Thoracic aorta (tissue), 2 donors: ENCODE measurements at places on chromosomes 1 and 21.

DNA sequence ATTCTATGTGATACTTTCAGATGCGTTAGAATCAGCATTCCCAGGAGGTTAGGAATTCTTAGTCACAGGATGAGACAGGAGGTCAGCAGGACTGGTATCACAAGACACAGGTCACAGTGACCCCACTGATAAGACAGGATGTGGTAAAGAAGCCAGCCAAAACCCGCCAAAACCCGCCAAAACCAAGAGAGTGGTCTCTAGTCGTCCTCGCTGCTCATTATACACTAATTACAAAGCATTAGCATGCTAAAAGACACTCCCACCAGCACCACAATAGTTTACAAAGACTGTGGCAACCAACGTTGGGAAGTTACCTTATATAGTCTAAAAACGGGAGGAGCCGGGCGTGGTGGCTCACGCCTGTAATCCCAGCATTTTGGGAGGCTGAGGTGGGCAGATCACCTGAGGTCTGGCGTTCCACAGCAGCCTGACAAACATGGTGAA, 13.9 kb upstream of the ACTA1 start:
- no peak for DNase-seq

DNA sequence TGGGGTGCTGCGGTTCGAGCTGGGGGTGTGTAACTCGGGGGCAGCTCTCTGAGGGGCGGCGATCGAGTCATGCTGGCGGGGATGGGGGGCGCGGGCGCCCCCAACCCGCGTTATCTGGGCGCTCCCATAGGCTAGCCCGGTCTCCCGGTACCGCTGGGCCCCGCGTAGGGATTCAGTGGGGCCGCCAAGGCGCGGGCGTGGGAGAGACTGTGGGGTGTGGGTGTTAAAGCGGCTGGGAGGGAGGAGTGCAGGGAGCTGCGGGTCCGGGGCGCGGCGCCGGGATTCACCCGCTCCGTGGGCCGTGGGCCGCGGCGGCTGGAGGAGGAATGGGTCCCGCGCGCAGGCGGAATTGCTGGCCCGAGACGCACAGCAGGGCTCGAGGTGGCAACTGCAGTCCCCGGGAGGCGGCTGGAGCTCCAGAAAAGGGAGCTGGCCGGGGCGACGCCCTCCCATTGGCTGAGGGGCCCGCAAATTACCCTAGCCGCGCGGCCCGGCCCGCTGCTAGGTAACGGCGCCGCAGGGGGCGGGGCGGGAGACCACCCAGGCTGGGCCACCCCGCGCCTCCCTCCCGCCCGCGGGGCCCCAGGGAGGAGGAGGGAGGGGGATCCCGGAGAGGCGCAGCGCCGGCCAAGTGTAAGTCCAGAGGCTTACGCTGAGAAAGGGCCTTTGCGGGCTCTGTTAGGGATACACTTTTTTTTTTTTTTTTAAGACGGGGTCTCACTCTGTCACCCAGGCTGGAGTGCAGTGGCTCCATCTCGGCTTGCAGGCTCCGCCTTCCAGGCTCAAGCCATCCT, at the start of gene PTCH2:
Gene PTCH2 (minus strand): TSS at position 392 of the 794 bp plus-strand sequence. CDS start 321 bp downstream, at position 71.
- DNase-seq: no peak

DNA sequence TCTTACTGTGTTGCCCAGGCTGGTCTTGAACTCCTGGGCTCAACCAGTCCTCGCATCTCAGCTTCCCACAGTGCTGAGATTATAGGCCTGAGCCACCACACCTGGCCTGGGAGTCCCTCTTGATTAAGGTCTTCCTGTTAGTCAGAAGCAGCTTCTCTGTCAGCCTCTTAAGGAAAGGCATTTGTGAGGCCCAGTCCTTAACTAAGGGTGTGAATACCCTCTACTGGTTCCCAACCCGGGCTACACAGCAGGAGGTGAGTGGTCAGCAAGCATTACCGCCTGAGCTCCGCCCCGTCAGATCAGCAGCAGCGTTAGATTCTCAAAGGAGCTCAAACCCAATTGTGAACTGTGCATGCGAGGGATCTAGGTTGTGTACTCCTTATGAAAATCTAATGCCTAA, 117.2 kb downstream of the DYRK1A start:
- DNase-seq: no peak

DNA sequence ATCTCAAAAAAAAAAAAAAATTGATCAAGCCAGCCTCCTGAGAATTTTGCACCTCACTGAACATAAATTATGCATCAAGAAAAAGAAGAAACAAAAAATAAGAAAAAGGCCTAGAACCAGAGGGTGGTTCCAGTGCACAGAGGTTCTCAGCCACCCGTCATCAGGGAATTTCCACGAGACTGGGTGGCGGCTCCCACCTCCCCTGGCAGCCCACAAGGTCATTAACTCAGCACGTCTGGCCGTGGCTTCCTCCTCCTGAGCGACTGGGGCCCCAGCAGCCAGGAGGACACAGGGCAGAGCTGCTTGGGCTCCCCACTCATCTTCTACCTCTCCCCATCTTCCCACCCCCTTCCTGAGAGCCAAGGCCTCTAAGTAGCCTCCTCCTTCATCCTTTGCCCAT, 15.7 kb upstream of the TMEM51 start:
- no peak for DNase-seq

DNA sequence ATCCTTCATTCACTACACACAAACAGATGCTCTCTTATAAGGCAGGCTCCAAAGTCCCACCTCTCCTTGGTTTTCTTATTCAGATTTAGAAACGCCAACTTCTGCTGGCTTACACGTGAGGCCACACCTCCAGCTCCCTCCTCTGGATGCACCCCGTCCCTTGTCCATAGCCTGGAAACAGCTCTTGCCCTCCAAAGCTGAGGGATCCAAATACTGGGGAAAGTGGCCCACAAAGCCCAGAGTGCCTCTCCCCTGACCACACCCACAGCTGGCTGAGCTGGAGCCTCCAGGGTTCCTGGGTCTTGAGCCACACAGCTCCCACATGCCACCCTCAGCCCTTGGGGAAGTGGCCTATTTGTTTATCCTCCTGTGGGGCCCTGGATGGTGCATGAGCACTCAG, 4.5 kb downstream of the LAD1 start:
- no peak for DNase-seq

- no peak for DNase-seq
These were observed 98.2 kb upstream of the ZNHIT6 start for GRCh38 chr1:85806236-85806965.

GRCh38 chr21:15063081-15063813, 1.6 kb downstream of the NRIP1 start:
- no peak for DNase-seq

GRCh38 chr1:81834921-81835698, 34.4 kb downstream of the ADGRL2 start:
- no peak for DNase-seq

DNA sequence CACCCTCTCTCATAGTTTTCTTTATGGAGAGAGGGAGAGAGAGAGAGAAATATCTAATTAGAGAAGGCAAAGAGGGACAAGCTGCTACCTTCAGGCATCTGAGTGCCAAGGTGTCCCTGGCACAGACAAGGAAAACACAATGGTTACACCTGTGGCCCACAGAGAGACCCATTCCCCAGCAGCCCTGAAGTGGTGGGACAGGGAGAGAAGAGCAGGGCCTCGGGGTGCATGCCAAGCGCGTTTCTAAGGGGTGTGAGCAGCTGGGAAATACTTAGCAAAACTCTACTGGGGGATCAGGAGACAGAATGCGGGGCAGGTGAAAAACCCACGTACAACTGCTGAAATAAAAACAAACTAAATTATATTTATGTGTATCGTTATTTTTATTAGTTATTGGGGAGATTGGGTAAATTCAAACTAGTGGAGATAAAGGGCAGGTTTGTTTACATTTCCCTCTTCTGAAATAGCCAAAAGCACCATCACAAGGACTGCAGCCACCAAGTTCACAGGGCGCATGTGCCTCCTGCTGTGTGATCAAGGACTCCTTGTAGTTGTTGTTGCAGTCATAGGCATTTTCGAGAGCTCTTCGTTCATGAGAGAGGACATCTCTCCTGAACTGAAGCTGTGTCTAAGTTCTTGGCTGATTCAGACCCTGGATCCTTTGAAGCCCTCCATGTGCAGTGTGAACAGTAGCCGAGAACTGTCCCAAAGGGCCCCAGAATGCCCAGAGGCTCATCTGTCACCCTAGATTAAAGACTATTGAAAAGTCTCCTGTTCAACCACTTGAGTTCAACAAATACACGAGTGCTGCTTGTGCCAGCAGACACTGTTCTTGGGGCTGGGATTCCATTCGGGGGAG, 737 bp upstream of the SERPINC1 start:
- DNase-seq: no peak

- DNase-seq: no peak
These were observed 54.9 kb upstream of the BACE2 start for GRCh38 chr21:41112740-41113692.

DNA sequence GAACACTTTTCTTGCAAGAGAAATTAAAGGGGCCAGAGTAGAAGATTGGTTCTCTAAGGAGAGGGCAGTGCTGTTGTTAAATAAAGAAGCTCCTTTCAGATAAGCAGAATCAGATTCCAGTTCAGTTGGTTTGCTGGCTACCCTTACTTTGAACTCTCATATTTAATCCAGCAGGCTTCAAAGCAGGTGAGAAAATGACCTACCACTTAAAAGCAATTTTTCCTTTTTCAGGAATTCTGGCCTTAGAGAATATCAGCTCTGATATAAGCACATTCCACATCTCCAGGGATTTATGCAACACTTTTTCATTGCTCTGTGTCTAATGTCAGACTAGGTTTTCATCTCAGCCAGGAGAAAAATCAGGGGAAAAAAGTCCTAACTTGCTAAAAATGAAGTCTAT, 28.7 kb downstream of the WNT2B start:
- no peak for DNase-seq

GRCh38 chr1:90107990-90108389, 113.1 kb downstream of the ZNF326 start:
- DNase-seq: no peak

GRCh38 chr1:203519053-203519840, 25.3 kb downstream of the OPTC start:
- DNase-seq: no peak

DNA sequence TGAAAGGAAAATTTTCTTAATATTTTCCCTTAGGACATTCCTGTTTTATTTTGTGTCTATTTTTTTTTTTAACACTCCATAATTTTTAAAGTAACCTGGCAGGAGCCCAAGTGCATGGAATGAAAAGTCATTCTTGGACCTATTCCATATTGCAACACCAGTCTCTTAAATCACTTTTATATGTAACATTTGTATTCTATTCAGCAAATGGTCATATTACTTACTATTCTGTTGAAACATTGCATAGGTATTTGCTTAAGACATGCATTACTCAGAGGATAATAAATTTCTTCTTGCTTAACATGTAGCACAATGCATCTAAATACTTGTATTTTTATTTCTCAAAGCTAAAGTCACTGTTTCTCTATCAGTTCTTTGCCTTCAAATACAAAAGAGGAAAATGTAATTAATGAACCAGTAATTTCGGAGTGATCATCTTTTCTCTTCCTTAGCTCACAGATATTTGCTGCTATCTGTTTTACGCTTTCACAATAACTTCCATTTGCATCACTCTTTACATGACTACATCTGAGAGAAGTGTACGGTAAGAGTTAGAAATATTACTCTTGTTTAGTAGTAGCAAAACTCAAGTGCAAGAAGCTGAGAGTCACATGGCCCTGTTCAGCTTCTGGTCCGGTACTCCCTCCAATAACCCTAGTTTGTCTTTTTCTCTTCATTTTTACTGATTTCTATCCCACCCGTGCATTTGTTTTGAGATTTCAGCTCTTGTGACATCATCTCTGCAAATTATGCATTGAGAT, 394.8 kb downstream of the USP25 start:
- no peak for DNase-seq

DNA sequence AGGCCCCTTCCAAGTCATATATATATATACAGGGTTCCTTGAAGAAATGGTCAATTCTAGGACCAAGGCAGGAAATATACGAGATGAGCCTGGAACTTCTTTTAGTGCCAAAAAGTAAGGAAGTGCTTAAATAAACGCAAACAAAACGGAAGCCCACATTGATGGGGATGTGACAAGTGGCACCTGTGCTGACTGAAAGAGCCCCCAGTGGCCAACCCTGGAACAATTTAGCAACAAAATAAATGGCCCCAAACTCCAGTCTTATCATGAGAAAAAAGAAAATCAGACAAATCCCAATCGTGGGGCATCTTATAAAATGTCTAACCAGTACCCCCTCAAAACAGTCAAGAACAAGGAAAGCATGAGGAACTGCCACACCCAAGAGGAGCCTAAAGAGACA, 17.7 kb downstream of the PLA2G5 start:
- no peak for DNase-seq

GRCh38 chr1:179929955-179930798, 24.4 kb upstream of the CEP350 start:
- DNase-seq: no peak

DNA sequence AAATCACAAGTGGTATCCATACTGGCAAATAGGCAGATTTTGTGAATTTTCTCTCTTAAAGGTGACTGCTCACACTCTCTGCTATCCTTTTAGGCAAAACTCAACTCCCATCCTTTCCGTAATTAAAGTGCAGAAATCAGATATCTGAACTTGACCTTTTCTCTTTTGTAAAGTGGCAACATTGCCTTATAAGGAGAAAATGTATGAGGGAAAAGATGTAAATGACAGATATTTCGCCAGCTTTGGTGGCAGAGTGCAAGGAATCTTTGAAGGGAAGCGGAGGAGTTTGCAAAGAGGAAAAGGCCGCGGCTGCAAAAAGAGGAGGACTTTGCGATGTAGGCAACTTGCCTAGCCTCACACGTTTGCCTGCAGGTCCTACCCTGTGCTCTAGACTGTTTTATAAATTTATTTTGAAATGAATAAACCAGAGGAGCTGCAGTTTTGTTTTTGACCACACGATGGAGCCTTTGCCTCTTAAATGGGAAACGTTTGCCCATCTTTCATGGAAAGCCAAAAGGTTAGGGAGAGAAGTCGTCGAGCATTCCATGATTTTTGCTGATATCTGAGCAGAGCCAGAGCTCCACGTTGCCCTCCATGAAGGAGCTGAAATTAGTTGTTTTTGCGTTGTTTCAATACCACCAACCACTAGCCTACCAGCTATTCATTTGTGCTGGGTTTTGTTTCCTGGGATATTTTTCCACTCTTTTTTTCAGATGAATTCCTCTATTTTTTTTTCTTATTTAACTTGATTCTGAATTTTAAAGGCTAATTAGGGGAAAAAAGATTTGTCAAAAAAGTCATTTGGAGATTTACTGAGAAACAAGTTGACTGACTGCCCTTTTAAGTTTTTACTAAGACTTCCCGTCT, 242.3 kb downstream of the LMX1A start:
- DNase-seq: no peak

GRCh38 chr1:220957233-220957605, 78.0 kb downstream of the HLX start:
- no peak for DNase-seq
